CD4-positive, alpha-beta T cell treated with Interleukin-17A for 4 hours (primary cell): ENCODE measurements at places on chromosomes 3 and 15.

DNA sequence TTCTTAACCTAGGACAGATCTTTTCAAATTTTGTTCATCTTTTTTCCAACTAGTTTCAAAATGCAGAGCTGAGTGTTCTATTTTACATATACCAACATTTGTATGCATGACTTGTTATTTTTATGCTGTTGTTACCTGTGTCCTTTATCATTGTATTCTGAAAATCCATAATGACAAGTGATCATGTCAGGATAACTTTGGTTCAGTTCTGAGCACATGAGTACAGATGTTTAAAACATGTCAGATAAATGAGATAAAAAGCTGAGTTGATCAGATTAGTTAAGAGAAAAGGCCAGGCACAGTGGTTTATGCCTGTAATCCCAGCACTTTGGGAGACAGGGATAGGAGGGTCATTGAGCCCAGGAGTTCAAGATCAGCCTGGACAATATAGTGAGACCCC lies 204.9 kb downstream of the SSR3 start:
- no peak for DNase-seq

- no peak for DNase-seq
These were observed 243.8 kb downstream of the ZNF621 start for GRCh38 chr3:40768536-40768935.

DNA sequence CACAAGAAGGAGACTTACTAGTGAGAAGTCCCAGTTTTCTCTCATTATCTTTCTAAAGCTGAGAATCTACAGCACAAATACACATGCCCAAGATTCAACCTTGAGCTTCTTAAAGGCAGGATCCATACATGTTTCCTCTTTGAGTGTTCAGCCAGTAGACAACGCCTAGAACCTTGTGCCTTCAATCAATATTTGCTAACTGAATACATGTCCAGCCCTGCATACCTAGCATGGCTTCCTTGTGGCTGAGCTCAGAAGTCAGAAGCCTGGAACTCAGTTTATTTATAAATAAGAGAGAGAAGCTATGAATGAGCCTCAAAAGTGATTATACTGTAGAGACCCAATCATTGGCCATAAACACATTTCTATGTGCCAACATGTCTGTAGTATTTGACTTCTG lies 43.5 kb downstream of the ACP3 start:
- no peak for DNase-seq

DNA sequence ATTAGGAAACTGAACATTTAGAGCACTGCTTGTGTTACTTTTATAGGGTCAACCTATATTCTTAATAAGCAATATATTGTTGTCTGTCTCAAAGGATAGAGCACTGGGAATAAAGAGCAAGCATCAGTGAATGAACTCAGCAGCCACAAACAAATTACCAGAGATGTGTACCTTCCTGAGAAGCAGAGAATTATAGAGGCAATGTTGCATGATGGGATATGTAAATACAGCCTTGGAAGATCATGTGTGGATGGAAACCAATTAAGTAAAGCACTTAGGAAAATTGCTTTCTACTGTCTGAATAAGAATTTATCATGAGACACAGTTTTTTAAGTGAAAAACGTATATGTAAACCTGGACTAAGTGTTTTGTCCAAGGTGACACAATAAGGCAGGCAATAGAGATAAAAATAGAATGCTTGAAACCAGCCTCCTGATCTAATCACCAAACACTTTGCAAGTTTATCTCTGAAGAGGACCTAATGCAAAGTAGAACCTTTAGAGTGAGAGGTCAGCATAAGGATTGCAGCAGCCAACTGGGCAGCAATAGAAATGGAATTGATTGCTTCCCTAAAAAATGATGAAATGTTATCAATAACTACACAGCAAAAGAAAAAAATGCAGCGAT lies 848.0 kb downstream of the TUSC7 start:
- DNase-seq = no peak

DNA sequence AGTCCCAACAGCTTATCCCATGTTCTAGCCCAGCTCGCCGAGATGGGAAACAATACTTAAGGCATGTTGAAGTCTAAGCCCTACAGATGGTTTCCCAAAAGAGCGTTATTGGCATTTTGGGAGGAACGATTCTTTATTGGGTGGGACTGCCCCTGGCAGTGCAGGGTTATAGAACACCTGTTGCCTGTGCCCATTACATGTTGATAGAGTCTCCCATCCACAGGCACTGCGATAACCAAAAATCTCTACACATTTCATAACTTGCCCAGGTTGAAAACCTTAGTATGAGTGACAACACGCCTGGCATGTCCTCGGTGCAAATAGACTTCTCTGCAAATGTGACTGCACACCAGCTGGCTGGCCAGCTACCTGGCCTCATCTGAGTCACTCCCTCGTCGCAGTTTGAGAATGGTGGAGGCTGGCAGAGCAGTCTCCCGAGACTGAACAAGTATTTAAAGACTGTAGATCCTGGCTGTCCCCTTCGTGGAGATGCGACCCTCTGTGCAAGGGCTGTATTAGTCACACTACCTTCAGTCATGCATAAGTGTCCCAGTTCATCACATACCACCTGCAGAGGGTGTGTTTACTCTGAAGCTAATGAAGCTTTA lies 18.7 kb downstream of the ZNF80 start:
- peak; percentile 32 for DNase-seq

GRCh38 chr15:49082960-49083359 lies 36.7 kb upstream of the SECISBP2L start:
- no peak for DNase-seq

- DNase-seq = peak; percentile 24
These were observed 2.1 kb downstream of the TRIM69 start for GRCh38 chr15:44738340-44738984.

DNA sequence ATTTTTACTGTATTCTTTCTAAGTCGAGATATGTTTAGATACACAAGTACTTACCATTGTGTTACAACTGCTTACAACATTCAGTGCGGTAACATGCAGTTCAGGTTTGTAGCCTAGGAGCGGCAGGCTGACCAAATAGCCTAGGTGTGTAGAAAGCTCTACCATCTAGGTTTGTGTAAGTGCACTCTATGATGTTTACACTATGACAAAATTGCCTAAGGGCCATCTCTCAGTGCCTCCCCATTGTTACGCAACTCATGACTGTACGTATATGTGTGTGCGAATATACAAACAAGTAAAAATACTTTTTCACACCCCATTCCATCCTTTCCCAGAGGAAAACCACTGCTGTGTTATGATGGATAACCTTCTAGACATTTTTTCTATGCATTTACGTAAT lies 44.3 kb downstream of the PXYLP1 start:
- no peak for DNase-seq

DNA sequence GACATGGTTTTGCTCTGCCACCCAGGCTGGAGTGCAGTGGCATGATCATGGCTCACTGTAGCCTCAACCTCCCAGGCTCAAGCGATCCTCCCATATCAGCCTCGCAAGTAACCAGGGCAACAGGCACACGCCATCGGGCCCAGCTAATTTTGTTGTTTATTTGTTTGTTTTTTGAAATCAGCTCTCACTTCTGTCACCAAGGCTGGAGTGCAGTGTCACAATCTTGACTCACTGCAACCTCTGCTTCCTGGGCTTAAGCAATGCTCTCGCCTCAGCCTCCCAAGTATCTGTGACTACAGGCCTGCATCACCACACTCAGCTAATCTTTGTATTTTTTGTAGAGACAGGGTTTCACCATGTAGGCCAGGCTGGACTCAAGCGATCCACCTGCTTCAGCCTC lies 26.3 kb upstream of the PLCH1 start:
- no peak for DNase-seq

- no peak for DNase-seq
These were observed 95.7 kb downstream of the LINGO1 start for GRCh38 chr15:77537006-77537405.

DNA sequence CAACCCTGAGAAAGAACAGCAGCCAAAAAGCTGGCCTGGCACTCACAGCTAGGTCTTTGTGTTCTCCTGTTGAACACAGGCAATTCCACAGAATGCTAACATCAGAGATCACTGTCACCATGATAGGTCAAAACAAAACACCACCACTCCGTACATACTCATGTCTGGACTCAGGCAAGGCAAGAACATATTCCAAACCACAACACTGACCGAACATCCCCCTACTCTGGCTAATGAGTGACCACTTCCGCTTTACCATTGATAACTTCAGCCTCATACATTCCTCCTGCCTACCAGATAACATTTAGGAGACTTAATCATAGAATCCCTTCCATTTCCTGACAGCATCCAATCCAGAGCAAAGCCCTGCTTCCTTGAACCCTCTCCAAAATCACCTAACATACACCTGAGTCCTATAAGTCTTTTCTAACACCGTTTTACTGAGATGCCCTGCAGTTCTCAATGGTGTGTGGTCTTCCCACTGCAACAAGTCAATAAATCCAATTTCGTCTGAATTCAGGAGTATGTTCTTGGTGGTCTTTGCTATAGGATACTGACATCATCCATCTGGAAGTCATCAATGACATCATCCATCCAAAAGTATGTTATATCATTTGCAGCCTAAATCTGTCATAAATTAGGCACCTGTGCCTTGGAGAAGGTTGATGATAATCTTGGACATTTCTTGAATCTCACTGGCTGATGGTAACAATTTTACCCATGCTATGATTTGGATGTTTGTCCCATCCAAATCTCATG lies 23.7 kb downstream of the RIOX2 start:
- DNase-seq = no peak
